NCI-H2081 (cell line): ENCODE measurements at places on chromosomes 4 and X.

DNA sequence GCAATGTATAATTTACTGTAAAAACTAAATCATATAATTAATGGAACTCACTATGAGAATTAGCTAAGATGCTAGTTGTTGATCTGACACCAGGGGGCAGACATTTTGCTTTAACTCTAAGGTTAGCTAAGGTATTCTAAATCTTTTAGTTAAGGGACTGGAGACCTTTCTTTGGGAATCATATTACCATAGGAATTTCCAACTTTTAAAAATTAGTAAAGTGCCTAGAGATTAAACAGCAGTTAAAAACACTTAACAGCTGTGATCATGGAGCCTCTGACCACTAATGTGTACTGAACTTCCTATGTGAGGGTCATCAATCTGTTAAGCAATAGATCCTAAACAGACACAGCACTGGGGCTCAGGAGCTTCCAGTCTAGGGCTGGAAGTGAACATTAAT, 226.6 kb downstream of the NSUN7 start:
- DNase-seq: peak; percentile 56

DNA sequence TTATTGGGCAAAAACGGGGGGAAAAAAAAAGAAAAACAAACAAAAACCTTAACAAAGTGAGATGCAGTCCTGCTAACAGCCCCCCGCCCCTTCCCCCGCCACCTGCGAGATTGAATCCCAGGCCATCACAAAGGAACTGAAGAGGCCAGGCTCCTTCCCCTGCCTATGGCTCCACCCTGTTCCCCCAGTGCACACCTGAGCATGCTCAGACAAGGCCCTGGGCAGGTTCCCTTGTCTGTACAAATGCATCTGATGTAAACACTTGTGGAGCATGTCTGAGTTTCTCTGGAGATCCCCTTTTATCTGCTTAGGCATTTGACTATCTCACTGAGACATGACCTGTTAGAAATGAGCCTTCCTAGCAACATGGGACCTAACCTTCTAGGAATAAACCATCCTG, 983.7 kb upstream of the PABPC4L start:
- no peak for DNase-seq

GRCh38 chrX:14194711-14195110, 165.0 kb upstream of the GEMIN8 start:
- DNase-seq: no peak

GRCh38 chr4:184011826-184012380, 106.8 kb downstream of the STOX2 start:
- DNase-seq: no peak

GRCh38 chrX:8748855-8749254, 16.9 kb upstream of the ANOS1 start:
- peak; percentile 48 for DNase-seq

GRCh38 chr4:20176881-20177280, 74.8 kb upstream of the SLIT2 start:
- no peak for DNase-seq

DNA sequence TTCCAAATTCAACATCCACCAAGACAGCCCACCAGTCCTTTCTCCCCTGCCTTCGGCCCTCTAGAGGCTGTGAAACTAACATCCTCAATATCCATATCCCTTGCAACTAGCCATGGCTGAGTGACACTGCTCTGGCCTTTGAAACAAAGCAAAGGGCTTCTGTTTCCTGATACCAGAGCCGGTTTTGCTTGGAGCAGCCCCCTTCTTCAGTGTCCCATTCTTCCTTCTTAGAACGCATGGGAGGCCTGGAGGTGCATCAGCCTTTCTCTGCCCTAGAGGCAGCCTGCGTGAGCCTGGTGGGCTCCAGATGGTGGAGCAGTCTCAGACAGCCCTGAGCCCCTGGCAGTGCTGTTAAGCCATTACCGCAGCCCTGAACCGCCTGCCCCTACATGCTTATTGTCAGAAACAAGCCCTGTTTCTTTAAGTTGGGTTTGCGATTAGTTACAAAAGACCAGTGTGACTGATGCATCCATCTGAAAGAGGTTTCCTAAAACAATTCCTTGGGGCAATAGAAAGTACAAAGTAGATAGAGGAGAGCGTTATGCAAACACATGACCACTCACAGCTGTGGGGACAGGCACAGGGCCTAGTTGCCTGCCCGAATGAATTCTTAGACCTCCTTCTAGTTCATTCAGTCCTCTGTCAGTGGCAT, 74.1 kb downstream of the EVC start:
- no peak for DNase-seq

DNA sequence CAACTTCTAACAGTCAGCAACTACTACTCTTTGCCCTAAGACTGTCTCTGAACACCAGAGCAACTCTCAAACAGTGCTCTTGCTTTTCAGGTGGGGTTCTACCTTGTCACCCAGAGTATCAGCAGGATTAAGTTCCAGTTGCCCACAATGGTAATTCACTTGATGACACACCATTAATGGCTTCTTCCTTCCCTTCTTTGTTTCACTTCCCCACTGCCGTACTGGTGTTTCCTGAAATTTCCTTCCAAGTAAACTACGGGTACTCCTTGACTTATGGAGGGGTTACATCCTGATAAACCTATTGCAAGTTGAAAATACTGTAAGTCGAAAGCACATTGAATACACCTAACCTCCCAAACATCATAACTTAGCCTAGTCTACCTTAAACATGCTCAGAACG, 36.6 kb upstream of the PDK3 start:
- no peak for DNase-seq

DNA sequence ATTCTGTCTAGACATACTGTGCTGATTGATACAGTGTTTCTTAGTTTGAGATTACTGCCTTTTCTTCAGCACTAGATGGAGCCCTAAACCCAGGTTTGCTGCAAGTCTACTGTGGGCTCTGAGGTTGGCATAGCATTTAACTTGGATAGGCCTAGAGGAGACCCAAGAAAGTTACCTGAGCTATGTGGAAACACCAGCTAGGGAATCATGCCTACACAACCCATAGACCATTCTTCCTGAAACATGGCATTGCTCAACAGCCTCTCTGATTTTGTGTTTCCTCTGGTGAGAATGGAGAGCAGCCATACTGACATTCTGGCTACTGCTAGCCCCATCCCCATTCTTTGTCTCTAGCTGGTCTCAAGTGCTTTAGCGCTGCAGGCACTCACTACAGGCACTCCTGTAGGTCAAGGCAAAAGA, 287.7 kb upstream of the PCDH18 start:
- peak; percentile 32 for DNase-seq

DNA sequence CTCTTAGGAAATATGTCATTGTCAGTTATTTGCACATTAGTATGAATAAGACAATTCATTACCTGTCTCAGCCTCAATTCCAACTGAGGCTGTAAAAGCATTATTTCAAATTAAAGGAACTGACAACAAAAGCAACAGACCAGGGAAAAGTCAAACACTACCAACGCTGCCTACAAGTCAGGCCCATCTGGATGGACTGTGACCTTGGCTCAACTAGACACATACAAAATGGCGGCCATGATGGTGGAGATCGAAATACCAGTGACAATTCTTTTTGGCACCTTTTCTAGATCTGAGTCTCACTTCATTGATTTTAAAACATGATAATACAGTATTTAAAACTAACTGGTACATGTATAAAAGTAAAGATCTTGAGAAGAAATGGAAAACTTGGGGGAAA, 160.7 kb downstream of the DHX15 start:
- no peak for DNase-seq

DNA sequence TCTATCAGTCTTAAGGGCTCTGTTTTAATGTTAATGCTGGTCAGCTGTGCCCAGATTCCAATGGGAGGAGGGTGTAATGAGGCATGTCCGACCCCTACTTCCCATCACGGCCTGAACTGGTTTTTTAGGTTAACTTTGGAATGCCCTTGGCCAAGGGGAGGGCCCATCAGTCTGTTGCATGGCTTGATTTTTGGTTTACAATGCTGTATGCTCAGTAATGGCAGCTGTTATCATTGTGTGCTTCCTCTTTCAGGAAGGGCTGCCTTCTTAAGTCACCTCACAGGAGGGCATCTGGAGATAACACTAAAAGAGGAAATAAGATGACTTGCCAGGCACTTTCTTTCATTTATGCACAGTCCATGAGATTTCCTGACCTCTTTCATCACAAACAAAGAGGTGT, 36.3 kb downstream of the ATXN3L start:
- DNase-seq: peak; percentile 41

DNA sequence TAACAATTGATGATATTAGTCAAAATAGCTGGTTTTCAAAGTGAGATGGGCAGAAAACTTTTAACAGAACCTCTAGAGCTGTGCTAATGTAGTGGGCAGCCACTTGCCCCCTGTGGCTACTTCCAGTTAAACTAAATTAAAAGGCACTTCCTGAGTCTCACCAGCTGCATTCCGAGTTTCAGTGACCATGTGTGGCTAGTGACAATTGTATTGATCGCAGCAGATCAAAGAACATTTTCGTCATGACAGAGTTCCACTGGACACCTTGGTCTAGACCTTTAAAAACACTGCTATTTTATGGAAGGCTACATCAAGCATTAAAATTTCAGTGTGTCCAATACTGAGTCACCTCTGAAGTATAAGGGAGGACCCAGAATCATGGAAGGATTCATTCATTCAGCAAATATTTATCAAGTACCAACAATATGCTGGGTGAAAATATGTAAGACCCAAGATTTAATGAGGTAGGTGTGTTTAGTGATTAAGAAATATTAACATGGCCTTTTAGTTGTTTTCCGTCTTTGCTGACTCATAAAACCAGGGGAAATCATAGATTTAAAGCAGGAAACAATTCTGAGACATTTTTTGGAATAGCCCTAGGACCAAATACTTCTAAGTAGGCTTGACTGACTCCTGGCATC, 5.1 kb upstream of the FAT1 start:
- no peak for DNase-seq

DNA sequence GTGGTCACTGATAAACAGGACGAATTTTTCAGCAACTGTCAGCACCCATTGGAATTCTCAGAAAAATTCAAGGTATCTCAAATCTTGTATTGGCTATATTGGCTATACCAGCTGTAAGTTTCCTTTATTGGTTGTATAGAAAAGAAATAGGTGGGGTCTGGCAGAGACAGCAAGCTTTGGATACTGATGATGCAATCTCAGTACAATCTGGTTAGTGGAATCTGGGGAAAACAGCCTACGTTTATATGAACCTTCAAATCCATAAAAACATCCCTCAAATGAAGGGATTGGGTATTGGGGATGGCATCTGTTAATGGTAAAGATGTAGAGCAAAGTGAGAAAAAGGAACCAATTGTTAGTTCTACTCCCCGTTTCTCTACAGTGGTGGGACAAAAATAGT, 76.4 kb upstream of the MBNL3 start:
- DNase-seq: no peak

GRCh38 chr4:53365121-53365485, 758 bp downstream of the SCFD2 start:
- DNase-seq: no peak

DNA sequence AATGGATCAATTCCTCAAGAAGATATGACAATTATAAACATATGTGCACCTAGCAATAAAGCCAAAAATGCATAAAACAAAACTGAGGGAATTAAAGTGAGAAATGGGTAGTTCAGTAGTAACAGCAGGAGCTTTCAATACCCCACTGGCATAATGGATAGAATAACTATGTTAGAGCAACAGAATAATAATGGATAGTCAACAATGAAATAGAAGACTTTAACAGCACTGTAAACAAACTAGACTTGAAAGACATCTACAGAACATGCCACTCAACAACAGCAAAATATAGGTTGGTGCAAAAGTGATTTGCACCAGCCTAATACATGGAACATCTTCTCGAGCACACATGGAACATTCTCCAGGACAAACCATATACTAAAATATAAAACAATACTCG, 20.0 kb upstream of the MBNL3 start:
- DNase-seq: peak; percentile 54

DNA sequence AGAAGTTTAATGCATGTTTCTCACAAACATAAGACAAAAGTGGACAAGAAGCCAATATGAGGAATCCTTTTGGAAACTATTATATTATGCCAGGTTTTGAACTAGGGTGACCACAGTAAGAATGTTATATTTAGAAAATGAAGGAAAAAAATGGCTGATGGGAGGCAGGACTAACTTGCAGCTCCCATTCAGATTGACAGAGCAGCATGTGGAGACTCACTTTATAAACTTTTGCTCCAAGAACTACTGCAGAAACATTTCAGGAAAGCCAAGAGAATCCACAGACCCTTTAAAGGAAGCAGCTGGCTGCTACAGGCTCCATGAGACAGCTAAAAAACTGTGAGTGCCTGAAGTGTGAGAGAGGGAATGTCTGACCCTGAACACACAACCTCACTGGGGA, 738.6 kb upstream of the GRIA3 start:
- no peak for DNase-seq

DNA sequence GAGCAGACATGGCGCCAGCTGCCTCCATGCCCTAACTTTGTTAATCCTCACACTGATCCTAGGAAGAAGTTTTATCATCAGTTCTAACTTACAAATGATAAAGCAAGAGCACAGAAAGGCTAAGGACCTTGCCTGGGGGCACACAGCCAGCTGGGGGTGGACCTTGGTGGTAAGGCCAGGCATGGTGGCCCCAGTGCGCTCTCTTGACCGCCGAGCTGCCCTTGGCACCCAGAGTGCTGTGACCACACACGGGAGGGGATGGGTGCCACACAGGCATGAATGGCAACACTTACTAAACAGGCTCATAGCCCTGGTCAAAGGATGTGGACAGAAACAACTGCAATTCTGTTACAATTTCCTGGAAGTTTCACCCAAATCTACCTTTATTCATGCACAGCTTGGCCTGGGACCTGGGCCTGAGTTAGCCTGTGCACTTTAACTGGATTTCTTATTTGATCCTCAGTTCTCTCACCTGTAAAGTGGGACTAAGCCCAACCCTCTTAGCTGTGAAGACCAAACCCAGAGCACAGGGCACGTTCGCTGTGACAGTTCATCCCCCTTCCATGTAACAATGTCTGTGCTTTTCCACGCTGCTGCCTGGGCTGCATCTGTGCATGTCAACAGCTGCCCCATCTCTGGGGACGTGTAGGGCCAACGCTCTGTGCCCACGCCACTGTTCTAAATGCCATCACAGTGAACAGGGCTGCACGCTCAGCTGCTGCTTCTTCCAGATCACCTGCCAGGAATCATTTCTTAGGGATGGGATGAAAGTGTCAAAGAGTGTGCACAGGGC, 44.8 kb downstream of the ACOX3 start:
- DNase-seq: no peak

DNA sequence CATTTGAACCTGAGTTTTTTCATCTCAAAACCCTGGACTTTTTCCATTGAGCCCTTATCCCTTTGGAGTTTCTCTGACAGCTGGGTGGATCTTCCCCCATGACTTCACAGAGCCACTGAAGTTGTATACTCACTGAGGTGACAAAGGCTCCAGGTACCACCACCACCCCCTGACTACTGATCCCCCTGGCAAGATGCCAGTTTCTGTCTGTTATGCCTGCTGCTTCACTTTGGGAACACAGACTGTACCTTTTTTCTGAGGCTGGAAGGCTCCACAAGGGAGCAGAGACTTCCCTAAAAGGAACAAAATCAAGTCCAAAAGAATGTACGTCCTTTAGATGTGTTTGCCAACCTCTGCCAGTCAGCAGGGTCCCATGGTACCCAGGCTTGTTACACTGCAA, 160.3 kb upstream of the JADE1 start:
- no peak for DNase-seq
